ENCODE measurements at places on chromosomes 3 and 15.

- DNase-seq = no peak
These were observed 112.2 kb upstream of the FLNB start for GRCh38 chr3:57896031-57896430.

DNA sequence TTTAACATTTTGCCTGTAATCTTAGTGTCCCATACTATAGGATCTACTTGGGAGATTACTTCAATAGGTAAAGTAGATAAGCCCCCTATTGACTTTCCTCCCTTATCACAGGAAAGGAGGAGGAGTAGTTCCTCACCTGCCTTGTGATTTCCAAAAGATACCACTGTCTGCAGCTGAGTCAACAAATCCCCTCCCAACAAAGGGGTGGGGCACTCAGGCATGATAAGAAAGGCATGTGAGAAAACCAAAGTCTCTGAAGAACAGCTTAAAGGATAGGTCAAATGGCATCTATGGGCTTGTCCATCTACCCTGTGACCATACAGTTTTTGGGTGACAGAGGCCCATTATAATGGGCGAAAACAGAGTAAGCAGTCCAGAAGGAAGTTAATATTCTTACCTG is 71.3 kb upstream of the WNT7A start:
- no peak for DNase-seq

DNA sequence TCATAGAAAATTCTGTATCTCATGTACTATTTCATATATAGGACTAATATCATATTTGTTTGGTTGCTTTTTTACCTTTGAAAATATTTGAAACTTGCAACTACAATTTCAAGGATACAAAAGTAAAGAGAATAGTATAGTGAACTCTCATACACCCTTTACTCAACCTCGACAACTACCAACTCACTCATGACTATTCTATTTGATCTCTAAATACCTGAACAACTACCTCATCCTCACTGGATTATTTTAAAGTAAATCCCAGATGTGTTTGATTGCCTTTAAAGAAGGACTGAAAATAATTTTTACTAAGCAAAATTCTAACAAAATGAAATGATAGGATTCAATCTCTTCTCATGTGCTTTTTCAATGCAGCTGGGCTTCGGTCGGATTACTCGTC is 12.1 kb downstream of the TMPRSS7 start:
- DNase-seq = no peak

- no peak for DNase-seq
These were observed 348.5 kb upstream of the SOX2 start for GRCh38 chr3:181363231-181363630.

- no peak for DNase-seq
These were observed 15.0 kb downstream of the ATR start for GRCh38 chr3:142563496-142563997.

DNA sequence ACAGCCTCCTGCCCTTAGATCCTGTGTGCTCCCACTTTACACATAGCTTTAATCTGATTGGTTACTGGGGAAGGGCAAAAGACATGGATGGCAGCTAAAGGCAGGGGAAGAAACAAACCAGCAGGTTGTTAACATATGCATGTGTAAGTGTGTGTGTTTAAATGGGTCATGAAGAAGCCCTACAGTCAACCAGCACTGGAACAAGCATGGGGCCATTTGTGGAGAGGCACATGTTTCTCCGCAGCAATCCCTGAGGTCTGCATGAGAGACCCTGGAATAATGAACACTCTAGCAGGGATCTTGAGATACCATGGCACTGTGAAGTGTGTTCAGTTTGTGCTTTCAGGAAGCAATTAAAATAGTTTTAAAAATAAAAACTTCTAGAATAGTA is 6.0 kb downstream of the KLF13 start:
- DNase-seq = no peak

DNA sequence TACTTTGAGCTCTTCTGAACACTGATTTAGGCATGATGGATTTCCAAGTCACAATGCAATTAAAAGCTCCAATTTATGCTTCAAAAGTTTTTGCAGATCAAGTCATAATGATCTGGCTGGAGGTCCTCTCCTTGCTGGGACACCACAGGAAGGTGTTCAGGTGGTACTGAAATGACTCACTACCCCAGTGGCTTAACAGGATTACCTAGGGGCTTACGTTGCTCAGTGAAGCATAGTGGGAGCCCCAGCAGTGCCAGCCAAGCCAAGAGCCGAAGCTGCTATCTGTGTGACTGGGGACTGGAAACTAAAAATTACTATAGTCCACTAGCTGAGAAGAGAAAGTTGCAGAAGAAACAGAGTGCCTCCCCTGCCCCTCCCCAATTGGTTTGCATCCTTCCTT is 110.1 kb upstream of the LPP start:
- DNase-seq = no peak

DNA sequence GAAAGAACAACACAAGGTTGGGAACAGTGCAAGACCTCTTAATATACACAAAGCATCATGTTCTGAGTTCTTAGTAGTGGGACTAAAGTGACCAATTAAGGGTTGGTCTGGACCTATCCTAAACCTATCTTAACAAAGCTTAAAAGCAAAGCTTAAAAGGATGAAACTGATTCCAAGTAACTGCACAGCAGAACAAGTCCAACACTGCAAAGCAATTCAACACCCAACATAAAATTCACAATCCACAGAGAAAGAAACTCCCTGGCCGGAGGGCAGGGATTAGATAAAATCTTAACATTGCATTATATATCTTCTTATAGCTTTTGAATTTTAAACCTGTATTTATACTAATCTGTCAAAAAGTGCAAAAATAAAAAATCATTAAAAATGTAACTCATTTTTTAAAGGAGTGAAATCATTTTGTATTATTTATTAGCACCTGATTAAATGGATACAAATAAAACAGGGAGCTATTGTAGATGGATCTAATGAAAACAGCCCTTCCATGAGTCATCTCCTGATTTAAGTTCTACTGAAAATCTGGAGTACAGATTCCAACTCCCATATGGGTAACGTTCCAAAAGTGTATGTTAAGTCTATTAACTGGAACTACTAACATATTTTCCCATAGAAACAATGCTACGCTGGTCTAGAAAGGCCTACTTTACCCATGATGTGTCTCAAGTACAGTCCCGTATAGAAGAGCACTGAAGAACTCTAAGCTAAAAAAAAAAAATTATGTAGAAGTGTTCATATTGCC is 34.9 kb downstream of the PIK3R4 start:
- no peak for DNase-seq

DNA sequence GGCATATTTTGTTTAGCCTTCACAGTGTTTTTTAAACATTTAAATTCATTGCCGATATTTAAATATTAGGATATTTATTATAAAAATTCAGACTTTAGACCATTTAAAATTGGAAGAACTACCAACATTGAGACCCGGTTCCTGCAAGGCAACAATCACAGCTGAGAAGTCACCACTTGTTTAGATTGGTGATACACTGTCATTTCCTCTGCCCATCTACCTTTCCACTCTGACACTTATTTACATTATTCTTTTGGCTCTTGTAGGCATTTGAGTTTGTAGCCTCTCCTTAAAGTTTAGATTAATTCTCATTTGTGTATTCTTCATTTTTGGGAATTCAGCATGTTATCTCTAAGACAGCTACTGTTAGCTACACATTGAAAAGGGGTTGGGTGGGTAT is 10.3 kb upstream of the IL20RB start:
- no peak for DNase-seq

DNA sequence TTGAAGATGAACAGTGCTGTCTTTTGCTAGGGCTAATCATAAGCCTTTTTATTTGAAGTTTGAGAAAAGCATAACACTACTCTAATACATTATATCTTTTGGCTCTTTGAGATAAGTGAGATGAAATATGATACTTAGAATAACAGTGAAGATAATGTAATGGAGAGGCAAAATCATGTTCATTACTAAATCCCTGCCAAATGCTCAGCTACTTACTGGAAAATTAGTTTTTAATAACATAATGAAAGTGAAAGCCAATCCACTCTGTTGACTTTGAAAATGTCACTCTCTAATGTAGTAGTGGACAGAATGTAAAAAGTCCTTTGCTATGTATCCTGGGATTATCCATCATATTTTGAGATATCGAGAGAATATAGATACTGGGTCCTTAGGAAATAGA is 35.9 kb upstream of the MYH15 start:
- DNase-seq = no peak

DNA sequence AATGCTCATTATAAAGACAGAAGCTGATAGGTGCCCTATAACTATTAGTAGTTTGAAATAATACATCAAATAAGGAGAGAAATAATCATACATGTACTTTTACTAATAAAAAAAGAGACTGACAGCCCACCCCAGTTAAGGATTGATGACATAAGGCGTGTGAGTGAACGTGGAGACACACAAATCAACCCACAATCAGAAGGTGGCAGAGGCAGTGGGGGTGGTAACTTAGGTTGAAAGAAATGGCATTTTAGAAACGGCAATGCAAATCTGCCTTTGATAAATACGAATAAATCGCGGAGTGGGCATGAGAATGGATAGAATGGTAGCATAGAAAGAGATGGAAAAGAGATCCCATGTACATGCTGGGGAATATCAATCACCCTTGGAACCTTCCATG is 256.2 kb upstream of the ATP10A start:
- DNase-seq = no peak

DNA sequence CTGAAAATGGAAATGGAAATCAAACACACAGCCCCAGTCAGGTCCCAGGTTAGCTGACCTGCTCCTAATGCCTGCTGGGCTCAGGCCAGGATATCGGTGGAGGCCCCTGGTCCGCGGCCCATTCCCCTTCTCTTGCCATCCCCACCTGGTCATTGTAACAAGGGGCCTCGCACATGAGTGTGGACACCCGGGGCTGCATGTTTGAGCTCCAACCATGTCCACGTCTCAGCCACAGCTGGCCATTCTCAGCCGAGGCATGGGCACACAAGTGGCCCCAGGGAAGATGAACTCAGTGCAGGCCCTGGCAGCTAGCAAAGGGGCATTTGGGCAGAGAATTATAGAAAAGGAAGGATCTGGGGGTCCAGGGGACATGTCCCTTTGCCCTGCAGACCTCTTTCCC is 41.7 kb downstream of the FAM174B start:
- DNase-seq = no peak

- no peak for DNase-seq
These were observed 1.6 kb downstream of the DNAJC13 start for GRCh38 chr3:132418916-132419315.

DNA sequence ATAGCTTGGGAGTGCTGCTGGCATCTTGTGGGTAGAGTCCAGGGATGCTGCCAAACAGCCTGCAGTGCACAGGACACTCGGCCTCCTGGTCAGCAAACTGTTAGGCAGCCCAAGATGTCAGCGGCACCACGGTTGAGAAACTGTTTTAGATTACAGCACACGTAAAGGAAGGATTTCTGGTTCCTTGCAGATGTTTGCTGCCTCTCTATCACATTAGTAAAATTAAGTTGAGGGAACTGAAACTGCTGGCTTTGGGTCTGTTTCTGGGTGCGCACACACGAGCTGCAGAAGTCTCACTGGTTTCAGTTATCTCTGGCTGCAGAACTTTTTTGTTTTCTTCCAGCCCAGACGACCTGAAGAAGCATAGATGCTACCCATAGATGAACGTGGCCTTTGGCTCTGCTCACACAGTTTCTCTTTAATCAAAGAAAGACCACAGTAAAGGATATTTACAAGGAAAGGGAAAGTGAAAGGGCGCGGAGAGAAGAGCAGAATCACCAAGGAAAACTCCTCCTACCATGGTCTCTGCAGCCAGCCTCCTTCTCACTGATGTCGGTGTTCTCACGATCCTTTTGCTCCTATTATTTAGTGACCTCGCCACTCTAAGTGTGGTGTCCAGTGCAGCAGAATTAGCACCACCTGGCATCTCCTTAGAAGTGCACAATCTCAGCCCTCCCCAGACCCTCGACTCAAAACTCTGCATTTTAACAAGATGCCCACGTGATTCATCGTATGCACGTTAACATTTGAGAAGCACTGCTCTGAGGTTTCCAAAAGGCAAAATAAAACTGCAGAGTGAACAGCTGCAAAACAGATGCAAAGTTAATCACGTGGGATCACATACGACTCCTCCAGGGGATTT is 50.6 kb upstream of the AKAP13 start:
- DNase-seq = no peak

- DNase-seq = no peak
These were observed 1.8 kb downstream of the HCN4 start for GRCh38 chr15:73366766-73367623.

DNA sequence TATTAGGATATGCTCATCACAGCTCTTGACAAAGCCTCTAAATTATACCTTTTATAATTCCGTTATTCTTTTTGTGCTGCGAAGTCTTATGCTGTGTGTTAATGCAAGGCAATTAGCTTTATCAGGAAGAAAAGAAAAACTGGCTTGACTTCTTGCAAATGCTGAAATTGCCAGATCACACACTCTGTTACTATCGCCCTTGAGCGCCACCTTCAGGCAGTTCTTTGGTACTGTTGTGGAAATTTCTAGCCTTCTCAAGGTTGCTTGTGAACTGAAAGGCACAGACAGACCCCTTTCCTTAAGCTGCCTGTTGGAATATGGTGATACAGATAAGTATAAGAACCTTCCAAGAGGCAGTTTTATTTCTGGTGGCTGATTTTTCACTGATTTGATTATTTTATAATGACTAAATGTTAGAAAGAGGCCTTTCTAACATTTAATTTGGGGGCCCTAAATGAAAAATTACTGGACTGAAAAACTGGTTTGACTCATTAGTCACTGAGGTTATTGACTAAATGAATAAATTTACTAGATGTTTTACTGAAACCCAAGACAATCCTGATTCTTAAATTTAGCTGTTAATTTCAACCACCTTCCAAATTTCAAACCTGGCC is 126.2 kb upstream of the RASGRP1 start:
- peak; percentile 27 for DNase-seq

DNA sequence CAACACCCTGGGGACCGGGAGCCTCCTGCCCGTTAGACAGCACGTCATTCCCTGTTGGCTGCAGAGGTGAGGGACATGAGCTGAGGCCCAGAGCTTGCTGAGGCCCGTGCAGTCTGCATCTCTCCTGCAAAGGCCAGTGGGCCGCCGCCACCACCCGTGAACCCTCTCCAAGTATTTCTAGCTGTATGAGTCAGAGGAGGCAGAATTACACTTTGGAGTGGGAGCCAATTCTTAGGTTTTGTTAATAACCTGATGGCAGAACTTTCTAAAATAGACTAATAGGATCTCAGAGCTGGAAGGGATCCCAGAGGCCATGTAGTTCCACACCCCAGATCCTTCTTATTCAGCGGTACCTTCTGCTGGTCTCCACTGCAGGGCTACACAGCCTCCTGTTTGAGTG is 335.2 kb upstream of the CTDSPL start:
- DNase-seq = no peak

GRCh38 chr15:41919201-41919820 is 25.5 kb upstream of the SPTBN5 start:
- no peak for DNase-seq

Measured in NCI-H187 (cell line).